T follicular helper cell (primary cell): ENCODE measurements at places on chromosomes 5 and 9.

DNA sequence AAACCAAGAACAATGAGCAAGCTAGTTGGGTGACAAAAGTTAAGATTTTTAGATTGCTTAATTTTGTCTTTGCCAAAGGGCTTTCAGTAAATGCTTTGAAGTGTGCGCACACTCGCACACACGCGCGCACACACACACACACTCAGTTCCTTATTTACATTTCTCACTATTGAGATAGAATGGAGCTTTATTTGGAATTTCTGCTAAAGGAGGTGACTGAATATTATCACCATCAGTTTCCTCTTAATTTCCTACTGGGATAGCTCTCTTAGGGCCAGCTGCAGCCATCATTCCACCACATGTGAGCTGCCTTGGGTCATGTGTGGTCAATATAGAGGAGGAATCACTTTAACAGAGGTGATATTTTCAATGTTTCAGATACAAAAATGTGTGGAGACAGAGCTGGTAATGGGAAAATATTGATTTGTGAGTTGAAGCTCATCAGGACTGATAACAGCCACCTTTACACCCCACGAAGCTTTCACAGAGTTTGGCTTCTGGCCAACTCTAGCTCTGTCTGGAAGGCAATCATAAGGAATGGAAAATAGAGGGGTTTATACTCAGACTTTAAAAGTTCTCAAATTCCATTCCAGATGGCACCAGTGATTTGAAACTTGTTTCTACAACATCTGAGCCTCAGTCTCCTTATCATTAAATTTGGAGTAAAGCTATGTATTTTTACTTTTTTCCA lies 99.9 kb downstream of the MACIR start:
- DNase-seq = no peak

DNA sequence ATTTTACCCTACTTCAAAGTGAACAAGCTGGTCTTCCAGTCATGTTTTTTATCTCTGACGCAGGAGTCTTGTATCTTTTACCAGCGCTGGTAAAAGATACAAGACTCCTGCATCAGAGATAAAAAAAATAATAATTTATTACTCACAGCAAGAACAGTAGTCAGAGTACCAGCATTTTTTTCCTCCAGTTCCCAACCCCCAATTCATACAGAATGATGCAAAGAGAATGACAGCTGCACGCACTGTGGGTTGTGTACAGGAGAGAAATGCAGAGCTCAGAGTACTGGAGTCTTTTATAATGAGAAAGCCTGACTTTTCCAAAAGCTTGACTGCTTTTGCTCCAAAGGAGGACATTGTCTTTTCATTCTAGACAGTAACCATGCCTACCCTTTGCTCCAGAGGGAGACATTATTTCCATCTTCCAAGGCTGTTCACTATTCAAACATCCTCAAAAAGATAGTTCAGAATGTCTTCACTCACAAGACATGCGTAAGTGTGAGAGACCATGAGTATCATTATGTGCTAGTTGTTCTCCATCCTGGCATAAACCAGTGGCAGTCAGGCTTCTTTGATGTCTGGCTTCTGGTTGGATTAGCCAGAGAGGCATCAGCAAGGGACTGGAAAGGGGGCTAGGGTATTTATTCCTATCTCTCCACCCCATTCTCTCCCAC lies 14.3 kb upstream of the RANBP6 start:
- DNase-seq = no peak

DNA sequence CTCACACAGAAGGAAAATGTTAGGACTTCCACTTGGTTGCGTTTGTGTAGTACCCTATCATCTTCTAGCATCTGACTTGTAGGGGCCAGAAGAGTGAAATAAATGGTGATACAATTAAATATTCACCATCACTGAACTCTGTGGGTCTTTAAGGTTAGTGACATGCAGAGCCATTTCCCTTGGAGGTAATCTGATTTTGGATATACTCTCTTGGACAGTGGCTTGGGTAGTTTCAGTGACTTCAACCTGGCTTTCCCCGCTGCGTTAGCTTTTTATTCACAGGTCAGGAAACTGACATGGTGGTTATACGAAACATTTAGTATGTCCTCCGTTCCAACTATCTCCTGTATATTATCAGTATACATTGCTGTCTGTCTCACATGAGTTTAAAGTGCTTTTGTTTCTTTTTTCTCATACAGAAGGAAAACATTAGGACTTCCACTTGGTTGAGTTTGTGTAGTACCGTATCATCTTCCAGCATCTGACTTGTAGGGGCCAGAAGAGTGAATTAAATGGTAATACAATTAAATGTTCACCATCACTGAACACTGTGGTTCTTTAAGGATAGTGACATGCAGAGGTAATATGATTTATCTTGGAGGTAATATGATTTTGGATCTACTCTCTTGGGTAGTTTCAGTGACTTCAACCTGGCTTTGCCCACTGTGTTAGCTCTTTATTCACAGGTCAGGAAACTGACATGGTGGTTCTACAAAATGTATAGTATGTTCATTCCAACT lies 883.6 kb downstream of the TAF11L14 start:
- no peak for DNase-seq

- no peak for DNase-seq
These were observed 32.4 kb downstream of the PCDHGC5 start for GRCh38 chr5:141521244-141521781.

- no peak for DNase-seq
These were observed 29.4 kb upstream of the N4BP3 start for GRCh38 chr5:178083922-178084321.

DNA sequence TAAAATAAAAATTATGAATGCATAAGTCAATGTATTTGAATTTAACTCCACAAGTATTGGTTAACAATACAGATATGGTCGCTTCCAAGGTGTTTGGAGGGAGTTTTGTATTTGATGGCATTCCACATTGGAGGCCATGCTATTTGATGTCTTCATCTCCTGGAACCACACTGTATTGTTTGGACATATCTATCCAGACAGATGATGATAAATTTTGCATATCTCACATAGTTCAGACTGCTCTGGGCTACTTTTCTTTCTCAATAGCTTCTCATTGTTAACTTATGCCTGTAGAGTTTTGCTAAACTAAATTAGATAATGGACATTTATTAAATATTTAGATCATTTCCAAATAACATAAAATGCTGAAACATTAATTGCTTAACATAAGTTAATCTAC lies 58.0 kb downstream of the CDKN2A start:
- DNase-seq = no peak

GRCh38 chr9:124747065-124747464 lies 24.0 kb downstream of the NR6A1 start:
- DNase-seq = no peak

- no peak for DNase-seq
These were observed 739.3 kb downstream of the NR2F1-AS1 start for GRCh38 chr5:92841604-92842155.

DNA sequence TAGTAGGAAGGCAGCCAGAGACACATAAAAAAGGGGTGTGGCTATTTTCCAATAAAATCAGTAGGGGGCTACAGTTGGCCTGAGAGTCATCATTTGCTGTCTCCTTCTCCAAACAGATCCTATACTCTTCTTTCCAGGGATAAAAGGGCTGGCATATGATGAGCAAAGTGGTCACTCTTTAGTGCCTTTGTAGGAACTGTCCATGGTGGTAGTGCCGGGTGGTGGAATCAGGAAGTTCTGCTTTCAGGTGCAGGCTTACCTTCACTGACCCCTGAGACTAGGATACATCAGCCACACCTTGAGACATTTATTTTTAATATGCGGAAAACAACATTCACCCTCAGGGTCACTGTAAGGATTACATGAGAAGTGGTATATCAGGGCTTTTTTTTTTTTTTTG lies 80.8 kb downstream of the ASTN2 start:
- DNase-seq = no peak
